Upper lobe of right lung (tissue), 1 donor: ENCODE measurements at places on chromosomes 12 and 14. TPM values are rescaled to one million over a fixed set of nuclear protein-coding genes. Genes with fewer than 3 reads are reported as not detected.

- no peak overlapping the region for H3K4me3 ChIP-seq
- H3K27ac ChIP-seq, result no peak overlapping the region
- no peaks in the 10 kb centered on the region for H3K27me3 ChIP-seq
- H3K4me1 ChIP-seq, result no peaks in the 10 kb centered on the region
- no peak for DNase-seq
These were observed 49.6 kb upstream of the GSC start for GRCh38 chr14:94819531-94819930.

The BBOF1 gene
- total RNA-seq, result 2.8 TPM

The KRT77 gene
- not detected for total RNA-seq

- H3K4me1 ChIP-seq, result peaks cover 15% of the 10 kb centered on the region
- peaks cover 9% of the 10 kb centered on the region for H3K36me3 ChIP-seq
- no peak for DNase-seq
These were observed 3.0 kb downstream of the NUBPL start for GRCh38 chr14:31564194-31564593.

DNA sequence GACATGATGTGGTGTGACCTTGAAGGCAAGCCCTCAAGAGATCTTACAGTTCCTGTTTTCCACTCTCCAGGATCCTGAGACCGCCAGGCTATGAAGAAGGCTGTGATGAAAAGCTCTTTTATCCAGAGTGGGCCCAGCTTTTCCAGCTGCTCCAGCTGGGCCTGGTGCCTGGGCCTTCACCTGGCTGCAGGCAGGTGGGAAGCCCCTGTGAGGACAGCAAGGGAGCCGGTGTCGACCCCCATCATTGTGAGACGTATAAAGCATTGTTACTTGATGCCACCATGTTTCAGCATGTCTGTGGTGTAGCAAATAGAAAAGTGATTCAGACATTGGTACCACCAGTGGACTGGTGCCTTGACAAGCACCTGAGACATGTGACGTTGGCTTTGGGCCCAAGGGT, 190.2 kb downstream of the KIF26A start:
- no peaks in the 10 kb centered on the region for H3K27me3 ChIP-seq
- no peak for DNase-seq
- H3K4me3 ChIP-seq, result no peak overlapping the region
- no peaks in the 10 kb centered on the region for H3K36me3 ChIP-seq

- H3K27me3 ChIP-seq, result no peaks in the 10 kb centered on the region
- no peaks in the 10 kb centered on the region for H3K36me3 ChIP-seq
- H3K4me1 ChIP-seq, result no peaks in the 10 kb centered on the region
- DNase-seq, result no peak
- H3K27ac ChIP-seq, result no peak overlapping the region
- no peak overlapping the region for H3K4me3 ChIP-seq
These were observed 119.8 kb upstream of the SFSWAP start for GRCh38 chr12:131591136-131591535.

- peaks cover 4% of the 10 kb centered on the region for H3K4me1 ChIP-seq
- H3K27me3 ChIP-seq, result no peaks in the 10 kb centered on the region
- no peak for DNase-seq
- no peak overlapping the region for H3K27ac ChIP-seq
These were observed 91.7 kb upstream of the FUT8 start for GRCh38 chr14:65320661-65321308.
